ENCODE measurements at places on chromosomes 3 and 15.

GRCh38 chr3:21839176-21839575 lies 88.2 kb upstream of the ZNF385D start:
- DNase-seq: no peak

DNA sequence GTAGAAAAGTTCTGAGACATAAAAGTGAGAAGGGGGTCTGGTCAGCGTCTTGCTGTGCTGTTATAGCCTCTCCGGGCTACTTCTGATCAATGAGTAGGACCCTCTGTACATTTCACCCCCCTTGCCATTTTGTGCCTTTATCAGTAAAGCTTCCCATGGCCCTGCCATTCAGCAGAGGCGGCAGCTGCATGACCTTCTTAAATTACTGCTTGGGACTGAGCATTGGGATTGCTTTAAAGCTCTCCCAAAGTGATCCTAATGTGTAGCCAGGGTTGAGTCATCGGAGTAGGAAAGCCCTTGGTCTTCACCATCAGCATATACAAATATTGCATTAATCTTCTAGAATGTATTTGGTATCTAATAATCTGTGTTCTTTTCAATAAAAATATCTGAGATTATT lies 70.2 kb downstream of the FMN1 start:
- no peak for DNase-seq

DNA sequence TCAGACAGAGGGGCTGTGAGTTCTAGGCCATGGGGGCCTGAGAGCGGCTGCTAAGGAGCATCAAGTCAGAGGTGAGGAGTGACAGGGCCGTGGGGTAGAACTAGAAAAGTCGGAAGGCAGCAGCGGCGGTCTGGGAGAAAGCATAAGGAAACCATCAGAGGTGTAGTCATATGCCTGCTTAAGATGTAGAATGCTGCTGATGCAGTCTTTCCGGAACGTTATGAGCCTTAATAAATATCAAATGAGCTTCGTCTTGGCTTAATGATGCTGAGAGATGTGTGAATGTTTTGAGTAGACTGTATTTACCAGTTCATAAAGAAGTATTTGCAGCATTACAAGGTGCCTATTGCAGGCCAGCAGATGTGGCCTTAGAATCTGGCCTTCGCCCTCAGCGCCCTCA lies 15.2 kb downstream of the ATG7 start:
- DNase-seq: no peak

- DNase-seq: no peak
These were observed 4.0 kb upstream of the ADPGK start for GRCh38 chr15:72787526-72787925.

- peak; percentile 21 for DNase-seq
These were observed 3.0 kb downstream of the ITIH4 start for GRCh38 chr3:52827441-52827840.

- DNase-seq: no peak
These were observed 1390.9 kb upstream of the CADM2 start for GRCh38 chr3:83567935-83568334.
